Thyroid gland (tissue), 4 donors: ENCODE measurements at places on chromosomes 4 and X.

DNA sequence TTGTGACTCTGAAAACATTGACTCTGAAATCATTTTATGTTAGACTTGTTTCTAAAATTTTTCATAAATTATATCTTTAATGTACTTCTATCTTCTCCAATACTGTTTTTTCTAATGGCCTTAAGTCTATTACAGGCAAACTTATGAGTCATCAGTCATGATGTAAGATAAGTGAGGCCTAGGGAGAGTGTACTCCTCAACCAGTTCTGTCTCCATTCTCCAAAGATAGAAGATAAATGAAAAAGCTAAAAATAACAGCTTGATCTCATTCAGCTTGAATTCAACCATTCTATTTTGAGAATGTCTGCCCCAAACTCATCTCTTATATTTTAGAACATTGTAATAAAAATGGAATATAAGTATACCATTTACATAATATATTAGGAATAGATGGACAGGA, 34.5 kb downstream of the STBD1 start:
- DNase-seq: no peak

DNA sequence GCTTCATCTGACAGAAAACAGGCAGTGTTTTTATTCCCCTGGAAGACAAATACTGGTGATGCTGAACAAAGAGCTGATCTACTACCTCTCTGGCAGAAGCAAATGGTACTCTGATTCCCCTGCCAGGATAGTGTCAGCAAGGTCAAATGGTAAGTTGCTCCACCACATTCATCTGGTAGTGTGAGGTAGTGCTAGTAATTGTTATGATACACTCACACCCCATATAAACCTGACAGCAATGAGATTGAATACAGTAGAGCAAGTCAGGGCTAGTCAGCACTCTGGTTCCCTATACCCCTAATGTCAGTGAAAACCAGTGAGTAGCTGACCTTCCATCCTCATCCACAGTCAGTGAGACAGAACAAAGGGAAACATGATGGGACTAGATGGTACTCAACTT, 3.4 kb upstream of the SPIN4 start:
- no peak for DNase-seq

DNA sequence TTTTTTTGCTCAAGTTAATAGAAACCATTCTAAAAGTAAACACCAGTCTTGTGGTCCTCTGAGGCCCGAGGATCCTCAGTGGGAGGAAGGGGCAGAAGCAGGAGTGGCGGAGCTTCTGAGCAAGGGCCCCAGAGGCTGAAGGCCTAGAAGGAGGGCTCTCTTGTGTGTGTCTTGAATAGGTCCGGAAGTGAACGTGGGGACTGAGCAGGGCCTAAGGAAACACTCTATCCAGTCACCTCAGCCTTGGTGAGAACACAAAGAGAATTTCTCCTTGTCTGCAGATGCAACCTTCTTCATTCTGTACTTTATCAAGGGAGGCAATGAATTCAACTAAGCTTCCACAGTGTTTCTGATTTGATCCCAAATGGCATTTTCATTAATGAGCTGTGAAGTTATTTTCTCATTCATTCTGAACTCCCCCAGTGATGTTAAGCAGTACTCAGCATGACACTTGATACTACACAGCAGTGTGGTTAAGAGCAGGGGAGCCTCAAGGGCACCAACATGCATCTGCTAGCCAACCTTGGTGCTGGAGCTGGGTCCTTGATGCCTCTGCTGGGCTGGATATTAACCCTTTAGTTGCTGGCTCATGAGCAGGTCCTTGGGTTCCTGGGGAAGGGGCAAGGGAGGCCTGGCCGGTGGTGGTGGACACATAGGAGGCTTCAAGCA, 64.7 kb downstream of the RBM47 start:
- no peak for DNase-seq

DNA sequence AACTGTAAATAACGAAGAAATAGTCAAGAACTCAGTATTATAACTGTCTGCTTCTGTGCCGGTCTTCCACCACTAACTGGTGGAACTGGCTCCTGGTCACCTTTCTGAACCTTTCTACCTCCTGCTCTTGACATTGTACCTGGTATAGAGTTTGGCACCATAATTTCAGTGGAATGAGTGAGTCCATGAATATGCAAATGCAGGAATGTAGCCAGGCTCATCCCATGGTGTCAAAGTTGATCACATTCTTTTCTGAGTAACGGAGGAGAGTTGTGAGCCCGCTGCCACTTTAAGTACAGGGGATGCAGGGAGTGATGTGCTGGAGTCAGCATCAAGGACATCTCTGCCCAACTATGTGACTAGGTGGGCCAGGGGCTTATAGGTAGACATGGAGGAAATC, 207.9 kb upstream of the HS3ST1 start:
- DNase-seq: no peak

DNA sequence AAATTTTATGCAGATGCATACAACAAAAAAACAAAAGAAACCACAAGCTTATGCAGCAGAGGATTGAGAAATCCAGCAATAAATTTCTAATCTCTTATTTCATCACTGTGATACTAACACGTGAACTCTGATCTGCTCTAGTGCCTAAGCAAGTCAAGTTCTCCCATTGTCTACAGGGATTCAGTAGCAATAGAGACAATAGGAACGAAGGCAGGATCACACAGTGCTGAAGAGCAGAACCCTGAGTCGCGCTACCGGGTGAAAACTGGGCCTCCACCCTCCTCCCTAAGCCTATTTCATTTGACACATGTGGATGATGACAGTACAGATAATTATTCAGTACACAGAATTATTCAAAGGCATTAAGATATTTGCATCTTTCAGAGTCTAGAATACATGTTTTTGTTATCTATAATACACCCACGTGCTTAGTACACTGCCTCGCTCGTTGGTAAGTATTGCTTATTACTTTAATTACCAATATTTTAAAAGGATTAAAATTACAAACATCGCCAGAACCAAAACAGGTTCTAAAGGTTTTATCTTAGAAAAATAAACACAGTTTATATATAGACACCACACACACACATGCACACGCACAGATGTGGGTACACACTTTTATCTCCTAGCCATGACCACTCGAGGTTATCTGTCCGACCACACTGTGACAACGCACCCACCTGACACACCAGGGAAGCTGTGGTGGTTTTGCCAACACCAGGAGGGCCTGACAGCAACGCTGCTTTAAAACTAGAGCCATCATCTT, 60.1 kb downstream of the RFC1 start:
- DNase-seq: no peak

GRCh38 chrX:4935846-4936245, 1222.4 kb upstream of the PRKX start:
- no peak for DNase-seq

DNA sequence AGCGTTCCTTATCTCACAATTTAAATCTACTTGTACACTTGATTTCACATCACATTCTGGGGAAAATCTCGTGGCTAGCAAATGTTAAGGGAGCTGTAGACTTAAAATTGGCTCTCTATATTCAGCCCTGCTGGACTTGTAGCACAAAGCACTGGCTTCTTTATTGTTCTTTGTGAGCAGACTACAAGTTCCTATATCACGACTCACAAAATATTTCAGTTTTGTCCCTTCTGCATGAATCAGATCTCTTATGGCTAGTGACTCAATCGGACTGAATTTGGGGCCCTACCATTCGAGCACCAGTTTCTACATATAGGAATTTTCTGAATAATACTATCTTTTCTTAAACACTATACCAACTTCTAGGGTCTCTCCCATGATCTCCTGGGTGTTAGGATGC, 390.1 kb downstream of the ADAM29 start:
- DNase-seq: no peak

DNA sequence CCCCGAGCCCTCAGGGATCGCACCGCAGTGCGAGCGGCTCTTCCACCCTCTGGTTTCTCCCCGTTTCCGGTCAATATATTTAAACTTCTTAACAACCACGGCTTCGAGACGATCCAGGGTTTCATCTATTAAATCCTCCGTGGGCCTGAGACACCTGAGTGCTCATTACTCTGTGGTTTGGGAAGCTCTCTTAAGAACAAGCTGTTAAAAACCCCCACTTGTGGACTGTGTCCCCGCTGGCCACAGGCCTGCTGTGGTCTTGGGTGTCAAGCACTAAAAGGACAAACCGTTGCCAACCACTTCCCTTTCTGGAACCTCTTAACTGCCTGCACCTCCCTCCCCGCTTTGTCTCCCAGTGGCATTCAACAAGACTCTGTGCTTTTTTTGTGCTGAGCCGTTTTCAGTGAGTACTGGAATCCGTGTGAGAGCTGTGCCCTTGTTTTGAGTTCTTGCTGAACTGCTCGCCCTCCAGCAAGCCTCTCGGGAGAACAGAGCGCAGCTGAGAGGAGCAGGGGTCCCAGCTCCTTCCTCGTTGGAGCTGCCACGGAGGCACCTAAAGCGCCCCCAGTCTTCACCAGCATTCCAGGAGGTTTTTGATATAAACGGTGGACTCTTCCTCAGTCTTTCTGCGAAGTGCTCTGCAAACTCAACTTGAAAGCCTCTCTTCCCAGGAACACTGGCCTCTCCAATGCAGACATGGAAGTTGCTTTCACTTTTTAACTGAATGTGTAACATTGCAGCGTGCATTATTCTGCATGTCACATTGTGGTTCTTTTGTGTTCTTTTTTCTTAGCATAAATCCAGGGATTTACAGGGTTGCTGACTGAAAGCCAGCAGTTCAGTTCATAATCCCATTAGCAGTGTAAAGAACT, 691 bp upstream of the IGFBP7 start:
- peak; percentile 68 for DNase-seq

DNA sequence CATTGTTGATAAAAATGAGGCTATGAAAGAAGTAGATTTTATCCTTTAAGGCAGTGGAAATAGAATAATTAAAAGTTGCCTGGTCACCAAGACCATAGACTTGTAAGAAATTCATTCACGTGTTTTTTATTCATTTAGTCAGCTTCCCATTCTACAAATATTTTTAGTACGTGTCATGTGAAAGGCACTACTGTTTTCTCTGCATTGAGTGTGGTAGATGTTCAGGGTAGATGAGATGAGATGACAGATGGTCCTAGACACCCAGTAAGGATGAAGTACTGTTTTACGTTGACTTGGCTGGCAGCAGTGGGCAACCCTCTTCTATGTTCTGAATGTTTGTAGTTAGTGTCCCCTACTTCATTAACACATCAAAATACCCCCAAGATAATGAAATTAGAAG, 228.1 kb downstream of the ARHGAP24 start:
- DNase-seq: no peak

- DNase-seq: no peak
Observed at GRCh38 chr4:111610681-111611080, 534.6 kb upstream of the FAM241A start.

GRCh38 chr4:7076696-7077082, 8.8 kb upstream of the GRPEL1 start:
- DNase-seq: no peak

DNA sequence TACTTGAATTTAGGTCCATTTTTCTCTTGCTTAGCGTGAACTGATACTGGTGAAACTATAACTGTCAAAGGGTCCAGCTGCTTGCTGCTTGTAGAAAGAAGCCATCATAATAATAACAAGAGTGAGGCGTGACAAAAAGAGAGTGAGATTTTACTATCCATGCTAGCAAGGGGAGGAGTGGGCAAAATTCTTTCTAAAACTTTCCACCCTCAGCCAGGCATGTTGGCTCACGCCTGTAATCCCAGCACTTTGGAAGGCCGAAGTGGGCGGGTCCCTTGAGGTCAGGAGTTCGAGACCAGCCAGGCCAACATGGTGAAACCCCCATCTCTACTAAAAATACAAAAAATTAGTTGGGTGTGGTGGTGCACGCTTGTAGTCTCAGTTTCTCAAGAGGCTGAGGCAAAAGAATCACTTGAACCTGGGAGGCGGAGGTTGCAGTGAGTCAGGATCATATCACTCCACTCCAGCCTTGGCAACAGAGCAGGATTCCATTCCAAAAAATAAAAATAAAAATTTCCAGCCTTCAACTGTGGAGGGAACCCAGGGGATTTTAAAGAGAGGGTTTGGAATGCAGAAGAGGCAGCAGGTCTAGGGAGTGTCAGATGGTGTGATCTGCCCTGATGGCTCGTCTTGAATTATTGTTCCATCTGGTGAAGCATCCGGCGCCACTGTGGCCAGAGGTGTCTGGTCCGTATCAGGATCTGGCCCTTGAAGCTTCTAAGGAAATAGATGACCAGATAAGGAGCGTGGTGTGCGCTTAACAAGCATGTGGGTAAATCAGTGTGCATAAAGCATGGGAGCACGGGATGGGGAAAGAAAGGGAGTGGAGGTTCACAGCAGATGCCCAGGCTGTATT, 51.8 kb downstream of the LRP2BP start:
- no peak for DNase-seq

GRCh38 chr4:155434366-155434765, 57.6 kb upstream of the MAP9 start:
- no peak for DNase-seq

GRCh38 chrX:150506486-150506885, 61.9 kb upstream of the MTM1 start:
- DNase-seq: peak; percentile 57

GRCh38 chr4:149709640-149710039, 106.0 kb downstream of the IQCM start:
- no peak for DNase-seq

DNA sequence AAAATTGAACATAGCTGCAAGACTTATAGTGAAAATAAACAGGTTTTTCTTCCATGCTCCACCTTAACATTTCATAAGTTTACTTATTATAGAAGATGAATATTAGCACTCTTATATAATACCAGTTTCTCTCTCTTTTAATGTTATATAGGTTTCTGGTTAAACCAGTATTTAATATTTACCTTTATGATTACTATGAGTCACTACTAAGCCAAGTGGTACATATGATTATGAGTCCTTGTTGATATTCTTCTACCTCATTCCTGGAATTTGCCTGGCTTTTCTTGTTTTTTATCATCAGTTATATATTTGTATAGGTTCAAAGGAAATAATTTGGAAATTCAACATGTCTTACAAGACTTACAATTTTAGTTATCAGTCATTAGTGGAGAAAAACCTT, 89.9 kb upstream of the MAOA start:
- DNase-seq: no peak

DNA sequence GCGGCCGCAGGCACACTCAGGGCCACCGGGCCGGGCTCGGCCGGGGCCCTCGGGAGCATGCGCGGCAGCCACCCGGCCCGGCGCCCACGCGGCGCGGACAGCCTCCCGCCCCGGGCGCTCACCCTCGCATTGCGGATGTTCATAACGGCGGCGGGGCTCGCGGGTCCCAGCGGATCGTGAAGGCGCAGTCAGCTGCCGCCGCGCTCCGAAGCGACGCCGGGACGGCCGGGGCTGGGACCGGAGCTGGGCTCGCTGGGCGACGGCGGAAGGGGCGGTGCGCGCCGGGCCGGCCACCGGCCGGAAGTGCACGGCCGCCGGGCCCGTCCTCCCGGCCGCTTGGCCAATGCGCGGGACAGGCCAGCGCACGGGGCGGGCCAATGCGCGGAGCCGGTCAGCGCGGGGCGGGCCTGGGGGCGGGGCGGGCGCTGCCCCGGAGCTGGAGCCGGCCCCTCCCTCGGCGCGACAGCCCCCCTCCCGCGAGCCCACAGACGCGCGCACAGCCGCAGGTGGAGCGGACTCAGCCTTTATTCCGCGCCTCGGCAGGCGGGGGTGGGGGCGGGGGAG, at the start of gene NAA10:
Gene NAA10, minus strand, starts transcription at position 276 of the 564 bp plus-strand sequence. Its CDS starts 133 bp downstream, at position 143.
- DNase-seq: peak; percentile 66
